Esophagus muscularis mucosa (tissue), 4 donors: ENCODE measurements at places on chromosomes 16 and 17.

DNA sequence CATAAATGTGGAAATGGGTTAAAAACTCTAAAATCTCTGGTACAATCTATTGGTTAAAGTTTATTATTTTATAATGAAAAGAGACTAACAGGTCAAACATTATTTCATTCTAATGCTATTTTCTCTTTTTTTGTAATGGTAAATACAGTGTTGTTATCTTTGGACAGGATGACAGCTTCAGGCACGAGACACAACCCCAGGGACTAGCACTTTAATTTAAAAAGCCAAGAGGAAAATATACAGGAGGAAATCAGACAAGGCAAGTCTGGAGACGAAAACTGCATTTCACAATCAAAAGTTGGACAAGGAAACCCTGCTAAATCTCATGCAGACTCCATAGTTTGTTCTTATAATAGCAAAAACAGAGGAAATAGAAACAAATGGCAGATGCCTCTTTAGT lies 589.1 kb upstream of the CDH8 start:
- no peak for DNase-seq

- DNase-seq = no peak
Measured at GRCh38 chr17:1108765-1109605, 70.8 kb downstream of the ABR start.

DNA sequence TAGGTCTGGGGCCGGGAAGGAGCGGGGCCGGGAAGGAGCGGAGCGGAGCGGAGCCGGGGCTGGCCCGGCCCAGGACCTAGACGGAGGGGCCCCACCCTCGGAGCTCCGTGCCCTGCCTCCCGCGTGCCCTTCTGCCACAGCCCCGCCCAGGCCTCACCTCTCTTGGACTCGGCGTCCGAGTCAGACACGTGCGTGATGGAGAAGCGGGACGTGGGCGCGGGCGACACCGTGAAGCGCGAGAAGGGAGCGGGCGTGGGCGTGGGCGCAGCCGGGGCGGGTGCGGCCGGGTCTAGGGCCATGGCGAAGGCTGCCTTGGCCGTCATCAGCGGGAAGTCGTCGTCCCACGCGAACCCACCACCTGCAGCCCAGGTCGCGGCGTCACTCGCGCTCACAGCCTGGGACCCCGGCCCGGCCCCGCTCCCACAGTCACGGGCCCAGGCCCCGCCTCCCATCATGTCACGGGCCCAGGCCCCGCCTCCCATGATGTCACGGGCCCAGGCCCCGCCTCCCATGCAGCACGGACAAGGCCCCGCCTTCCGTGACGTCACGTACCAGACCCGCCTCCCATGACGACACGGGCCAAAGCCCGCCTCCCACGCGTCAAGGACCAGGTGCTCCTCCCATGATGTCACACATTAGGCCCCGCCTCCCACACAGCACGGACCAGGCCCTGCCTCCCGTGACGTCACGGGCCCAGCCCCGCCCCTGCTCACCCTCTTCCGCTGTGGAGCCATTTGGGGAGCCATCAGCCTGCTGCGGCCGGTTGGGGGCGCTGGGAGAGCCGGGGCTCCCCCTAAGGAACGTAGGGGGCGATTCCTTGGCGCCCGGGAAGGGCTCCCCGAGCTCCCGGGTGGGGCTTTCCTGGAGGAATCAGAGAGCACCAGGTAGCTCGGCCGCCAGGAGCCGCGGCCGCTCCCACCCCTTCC lies 45.8 kb upstream of the PVALEF start:
- DNase-seq = peak; percentile 93

DNA sequence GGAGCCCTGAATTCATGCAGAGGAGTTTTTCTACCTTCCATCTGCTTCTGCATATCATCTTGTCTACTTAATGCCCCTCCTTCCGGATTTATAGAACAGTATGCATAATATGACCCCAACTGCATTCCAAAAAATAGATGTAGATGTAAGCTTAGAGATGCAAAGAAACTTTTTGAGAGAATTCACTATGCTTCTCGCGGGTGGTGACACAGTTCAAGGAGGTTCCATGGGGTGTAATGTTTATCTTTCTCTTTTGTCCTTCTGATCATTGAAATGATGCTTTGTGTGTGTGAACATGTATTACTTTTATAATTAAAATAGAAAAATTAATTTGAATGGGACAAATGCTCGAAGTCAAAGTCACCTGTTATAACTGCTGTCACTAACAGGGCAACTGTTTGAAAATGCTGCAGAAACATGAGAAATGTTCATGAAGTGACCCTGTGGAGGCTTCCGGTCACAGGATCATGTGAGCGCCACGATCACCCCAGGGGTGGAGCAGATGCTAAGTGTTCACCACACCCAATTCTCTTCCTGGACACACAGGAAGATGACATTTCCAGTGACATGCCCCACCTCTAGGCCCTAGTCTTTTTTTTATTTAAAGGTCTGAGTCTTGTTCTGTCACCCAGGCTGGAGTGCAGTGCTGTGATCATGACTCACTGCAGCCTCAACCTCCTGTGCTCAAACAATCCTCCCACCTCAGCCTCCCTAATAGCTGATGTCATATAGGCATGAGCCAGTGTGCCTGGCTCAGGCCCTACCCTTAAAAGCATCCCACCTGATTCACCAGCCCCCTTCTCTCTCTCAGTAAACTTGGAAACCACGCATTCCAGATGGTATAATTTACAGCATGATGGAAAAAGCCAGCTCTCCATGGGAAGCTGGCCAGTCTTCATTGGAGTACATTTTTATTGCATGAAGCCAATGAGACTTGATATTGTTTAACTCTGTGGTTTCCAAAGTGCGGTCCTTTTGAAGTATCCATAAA lies 21.0 kb upstream of the AGRP start:
- no peak for DNase-seq

- DNase-seq = peak; percentile 66
Measured at GRCh38 chr16:77637940-77638339, 84.4 kb upstream of the NUDT7 start.

- no peak for DNase-seq
Measured at GRCh38 chr17:36092230-36092629, 2.3 kb upstream of the CCL3 start.

DNA sequence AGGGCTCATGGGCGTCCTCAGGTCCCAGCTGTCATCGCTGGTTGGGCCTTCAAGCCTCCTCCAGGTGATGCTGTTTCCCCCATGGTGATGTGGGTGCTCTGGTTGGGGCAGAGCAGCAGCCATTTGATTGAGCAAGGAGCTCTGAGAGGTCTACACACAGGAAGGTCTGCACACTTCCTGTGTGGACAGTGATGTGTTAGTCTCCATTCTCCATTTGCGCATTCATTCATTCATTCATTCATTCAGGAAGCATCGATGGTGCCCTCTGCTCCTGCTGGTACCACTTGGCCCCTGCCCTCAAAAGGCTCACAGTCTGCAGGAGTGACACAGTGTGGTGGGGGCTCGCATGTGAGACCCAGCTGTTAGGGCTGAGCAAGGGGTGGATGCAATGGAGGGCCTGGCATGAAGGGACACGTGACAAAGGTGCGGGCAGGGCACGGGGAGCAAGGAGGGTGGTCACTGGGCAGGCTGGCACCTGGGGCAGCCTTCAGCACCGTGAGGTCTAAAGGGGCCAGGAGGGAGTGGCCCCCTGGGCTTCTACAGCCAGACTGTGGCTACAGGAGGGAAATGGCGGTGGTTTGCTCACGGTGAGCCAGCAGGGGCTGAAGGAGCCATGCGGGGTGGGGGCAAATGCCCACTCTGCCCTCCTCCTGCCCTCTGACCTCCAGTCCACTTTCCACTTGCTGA lies 1.5 kb downstream of the ADGRG3 start:
- no peak for DNase-seq

DNA sequence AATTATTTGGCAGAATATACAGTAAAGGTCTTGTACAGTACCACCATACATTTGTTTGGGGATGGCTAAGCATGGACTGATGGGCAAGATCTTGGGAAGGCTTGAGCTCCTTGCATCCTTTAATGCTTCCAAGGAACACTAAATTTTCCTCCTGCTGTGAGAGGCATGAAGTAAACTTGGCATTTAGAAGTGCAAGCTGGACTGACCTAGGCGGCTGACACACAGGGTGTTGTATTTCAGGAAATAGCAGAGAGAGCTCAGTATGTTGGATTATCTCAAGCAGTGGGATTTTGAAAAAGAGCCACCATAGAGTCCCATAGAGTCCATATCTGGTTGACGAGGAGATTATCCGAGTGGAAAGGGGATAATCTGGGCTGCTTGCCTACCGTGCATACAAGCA lies 2137.1 kb downstream of the TP53TG3F start:
- peak; percentile 47 for DNase-seq

- DNase-seq = no peak
Measured at GRCh38 chr16:85384833-85385462, 228.2 kb upstream of the GSE1 start.

DNA sequence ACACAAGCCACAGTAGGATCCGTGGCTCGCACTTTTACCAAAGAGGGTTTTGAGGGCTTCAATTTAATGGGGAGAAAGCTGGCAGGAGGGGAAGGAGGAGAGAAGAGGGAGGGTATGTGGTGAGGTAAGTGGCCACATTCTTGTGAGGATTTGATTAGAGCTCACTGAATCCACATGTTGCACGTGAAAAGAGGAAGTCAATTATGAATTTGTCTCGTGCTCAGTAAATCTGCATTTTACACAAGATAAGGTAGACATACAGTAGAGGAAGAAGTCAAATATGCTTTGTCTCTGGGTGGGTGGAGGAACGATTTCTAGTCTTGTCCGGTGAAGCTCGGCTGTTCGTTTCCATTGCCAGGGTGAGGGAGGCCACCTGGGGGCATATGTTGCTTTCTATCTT lies 862 bp downstream of the ZNF232 start:
- no peak for DNase-seq

DNA sequence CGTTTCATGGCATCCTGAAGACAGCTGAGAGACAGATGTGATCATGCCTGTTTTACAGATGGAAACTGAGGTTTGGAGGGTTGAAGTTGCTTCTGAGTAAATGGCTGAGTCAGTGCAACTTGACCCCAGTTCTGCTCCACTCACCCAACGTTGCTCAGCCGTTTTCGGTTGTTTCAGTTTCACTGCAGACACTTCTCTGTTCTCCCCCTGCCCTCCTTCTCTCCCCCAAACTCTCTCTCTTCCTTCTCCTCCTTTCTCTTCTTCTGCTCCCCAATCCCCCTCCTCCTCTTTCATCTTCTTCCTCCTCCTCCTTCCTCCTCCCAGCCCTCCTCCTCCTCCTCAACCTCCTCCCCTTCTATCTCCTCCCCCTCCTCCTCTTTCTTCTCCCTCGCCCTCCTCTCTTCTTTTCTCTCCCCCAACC lies 9.4 kb upstream of the CEP20 start:
- DNase-seq = no peak

DNA sequence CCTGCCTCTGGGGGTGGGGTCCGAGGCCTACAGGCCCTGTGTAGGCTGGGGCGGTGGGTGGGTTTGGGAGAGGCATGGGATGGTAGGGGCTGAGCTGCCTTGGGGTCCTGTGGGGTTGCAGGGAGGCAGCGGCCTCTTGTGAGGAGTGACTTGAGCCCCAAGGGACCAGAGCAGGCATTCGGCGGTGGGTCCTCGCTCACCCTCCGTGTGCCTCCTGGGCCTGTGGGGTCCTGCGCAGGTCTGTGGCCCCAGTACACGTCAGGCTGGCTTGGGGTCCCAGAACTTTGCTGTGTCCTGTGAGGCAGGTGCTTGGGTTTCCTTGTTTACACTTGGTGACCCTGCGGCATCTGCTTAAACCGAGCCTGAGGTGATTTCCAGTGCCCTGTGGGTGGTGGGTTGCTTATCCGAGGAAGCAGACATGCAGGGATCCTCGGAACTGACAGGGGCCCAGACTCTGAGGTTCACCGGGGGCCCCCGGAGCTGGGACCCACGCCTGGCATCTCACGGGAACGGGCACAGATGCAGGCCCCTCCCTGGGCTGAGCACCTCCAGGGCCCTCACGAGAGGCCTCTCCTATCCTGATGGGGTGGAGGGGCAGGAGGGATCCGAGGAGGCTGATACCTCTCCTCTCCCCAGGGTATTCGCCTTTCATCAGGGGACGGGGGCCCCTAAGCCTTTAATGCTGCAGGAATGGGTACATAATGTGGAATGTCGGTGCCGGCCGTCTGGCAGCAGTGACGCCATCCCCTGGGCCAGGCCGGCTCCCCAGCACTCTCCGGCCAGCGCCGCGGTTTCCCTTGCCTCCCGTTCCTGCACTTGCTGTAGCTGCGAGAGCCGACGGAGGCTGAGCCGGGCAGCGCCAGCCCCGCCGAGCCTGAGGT lies 7.7 kb downstream of the METRNL start:
- no peak for DNase-seq

DNA sequence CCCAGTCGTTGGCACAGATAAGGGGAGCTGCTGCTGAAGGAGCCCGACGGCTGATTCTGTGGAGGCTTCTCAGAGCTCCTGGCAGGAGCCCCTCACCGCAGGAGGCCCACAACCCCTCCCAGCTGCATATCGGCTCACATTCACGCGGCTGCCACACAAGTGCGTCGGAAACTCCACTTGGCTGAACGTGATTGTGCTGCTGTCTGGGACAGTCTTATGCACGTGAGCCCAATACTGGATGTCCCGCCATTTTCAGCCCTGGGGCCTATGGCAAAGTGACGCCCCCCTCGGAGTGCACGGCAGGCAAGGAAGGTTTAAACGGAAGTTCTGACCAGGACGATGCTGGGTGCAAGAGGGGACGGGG lies 8.7 kb upstream of the PITPNA start:
- DNase-seq = no peak

DNA sequence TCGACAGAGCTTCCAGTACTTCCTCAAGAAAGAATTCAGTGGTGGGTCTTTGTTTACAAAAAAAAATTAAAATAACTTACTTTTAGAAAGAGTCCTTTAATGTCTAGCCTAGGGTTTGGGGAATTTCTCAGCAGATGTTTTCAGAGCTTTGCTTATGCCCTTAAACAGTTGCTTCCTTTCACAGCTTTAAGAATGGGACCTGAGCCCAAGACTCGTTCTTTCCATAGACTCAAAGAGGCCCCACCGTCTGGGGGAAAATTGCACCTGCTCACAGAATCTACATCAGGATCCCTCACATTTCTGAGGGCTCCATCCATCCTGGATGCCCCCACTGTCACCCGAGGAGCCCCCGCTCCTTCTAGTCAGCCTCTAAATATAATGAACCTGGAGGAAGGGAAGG lies 60.0 kb downstream of the RGS9 start:
- no peak for DNase-seq

DNA sequence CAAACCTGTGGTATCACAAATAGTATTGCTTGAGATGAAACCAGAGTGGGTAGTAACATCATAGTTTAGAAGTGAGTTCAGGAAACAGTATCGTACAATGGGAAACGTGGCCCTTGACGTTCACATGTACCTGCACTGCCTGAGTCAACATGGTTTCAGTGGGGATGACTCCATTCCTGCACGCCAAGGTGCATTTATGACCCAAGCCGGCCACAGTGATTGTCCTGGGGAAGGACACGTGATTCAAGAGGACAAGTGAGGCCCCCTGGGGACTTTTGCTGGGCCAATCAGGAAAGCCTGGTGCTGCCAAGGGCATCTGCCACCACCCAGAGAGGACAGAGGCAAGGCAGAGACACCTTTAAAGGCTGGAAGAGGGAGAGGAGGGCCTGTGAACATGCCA lies 119.2 kb downstream of the AXIN2 start:
- no peak for DNase-seq
